ENCODE measurements at places on chromosomes 12 and 14.

DNA sequence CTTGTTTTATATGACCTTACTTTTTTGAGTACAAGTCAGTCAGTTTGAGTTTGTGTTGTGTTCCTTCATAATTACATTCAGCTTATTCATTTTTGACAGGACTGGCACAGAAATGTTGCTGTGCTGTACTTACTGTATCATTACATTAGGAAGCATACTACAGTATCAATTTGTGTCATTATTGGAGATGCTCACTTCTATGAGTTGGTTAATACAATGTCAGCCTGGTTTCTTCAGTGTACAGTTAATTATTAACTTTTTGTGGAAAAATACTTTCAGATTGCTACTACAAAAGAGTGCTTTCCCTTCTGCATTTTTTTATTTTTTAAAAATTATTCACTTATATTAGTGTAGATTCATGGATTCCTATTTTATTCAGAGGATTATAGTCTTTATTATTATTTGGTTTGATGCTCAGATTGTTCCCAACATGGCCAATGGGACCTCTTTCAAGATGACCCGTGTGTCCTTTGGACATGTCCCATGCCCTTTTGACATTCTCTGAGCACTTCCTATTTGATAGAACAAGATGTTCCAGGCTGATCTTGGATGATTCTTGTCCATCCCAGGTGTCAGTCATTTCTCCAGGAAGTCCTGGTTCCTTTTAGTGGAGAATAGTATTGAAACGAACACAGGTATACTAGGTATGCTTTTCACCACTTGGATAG, 66.6 kb downstream of the MON2 start:
- no peak for DNase-seq

- no peak for DNase-seq
Measured at GRCh38 chr14:67077921-67078320, 111.3 kb upstream of the GARIN2 start.

GRCh38 chr14:75543253-75543652, 21.0 kb downstream of the BATF start:
- no peak for DNase-seq

DNA sequence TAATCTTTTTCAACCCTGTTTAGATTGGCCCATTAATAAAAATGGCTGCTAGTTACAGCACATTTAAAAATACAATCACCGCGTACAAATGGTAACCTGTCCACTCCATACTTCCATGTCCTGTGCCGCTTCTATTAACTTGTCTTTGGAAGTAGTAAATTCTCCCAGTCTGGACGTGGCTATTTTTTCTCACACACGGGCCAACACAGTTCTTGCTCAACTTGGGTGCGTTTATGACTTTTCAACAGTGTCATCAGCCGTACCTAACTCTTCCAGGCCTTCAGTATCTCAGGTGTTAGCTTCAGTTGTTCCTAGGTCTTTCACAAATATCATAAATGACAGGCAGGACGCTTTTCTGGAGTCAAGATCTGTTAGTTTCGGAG, 475 bp upstream of the PCNX1 start:
- no peak for DNase-seq

GRCh38 chr14:90649083-90649482, 167.1 kb downstream of the TTC7B start:
- DNase-seq: no peak

- DNase-seq: no peak
Measured at GRCh38 chr14:51382506-51382905, 142.5 kb downstream of the TMX1 start.

DNA sequence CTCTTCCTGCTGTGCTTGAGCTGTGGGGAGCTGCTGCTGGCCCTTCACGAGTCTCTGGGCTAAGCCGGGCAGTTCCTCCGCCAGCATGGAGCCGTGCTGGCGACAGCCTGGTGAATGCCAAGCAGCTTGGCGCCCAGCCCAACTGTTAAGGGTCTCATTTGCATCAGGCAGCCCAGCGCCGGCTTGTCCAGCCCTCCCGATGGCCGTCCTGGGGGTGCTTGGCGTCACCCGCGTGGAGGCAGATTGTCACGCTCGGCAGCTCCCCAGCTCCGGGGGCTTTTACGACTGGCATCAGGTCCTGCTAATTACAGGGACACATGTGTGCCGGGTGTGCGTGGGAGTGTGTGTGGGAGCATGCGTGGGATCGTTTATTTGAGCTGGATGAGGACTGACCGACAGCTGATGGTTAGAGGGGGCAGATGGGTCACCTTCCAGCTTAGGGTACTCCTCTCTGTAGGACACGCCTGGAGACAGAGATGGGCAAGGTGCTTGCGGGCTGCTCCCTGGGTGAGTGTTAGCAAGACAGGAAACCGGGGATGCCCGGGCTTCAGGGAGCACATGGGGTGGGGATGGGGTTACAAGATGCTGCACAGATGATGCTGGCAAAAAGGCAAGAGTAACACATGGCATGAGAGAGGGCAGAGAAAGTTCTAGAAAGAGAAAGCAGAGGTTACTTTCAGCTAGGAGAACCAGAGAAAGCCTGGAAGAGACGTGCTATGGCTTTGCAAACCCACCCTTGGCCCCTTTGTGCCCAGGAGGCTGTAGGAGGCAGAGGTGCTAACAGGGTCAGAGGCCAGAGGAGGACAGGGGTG, 64.1 kb downstream of the KIF26A start:
- no peak for DNase-seq

DNA sequence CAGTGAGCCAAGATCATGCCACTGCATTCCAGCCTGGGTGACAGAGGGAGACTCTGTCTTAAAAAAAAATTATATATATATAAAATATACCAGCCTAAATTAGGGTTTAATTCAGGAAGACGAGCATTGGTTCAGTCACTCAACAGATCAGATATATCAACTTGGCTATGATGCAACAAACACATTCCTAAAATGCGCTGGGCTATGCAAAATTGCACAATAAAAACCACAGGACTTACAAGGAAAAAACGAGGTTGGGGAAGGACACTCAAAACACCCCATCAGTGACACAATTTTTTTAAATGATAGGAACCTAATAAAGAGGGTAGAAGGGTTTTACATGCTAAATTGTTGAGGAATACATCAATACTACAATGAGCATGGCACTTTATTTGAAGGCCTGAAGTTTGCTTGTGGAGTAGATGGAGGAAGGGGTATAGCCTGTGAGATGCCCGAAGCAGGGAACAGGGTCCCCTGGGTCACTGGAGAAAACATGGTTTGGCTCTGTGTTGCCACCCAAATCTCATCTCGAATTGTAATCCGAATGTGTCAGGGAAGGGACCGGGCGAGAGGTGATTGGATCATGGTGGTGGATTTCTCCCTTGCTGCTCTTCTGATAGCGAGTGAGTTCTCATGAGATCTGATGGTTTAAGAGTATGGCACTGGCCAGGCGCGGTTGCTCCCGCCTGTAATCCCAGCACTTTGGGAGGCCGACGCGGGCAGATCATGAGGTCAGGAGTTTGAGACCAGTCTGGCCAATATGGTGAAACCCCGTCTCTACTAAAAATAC, 71.2 kb downstream of the TNFAIP2 start:
- DNase-seq: no peak

GRCh38 chr12:98401427-98401826, 114.0 kb upstream of the TMPO start:
- DNase-seq: no peak

GRCh38 chr14:61733972-61734371, 28.2 kb upstream of the SNAPC1 start:
- DNase-seq: no peak

DNA sequence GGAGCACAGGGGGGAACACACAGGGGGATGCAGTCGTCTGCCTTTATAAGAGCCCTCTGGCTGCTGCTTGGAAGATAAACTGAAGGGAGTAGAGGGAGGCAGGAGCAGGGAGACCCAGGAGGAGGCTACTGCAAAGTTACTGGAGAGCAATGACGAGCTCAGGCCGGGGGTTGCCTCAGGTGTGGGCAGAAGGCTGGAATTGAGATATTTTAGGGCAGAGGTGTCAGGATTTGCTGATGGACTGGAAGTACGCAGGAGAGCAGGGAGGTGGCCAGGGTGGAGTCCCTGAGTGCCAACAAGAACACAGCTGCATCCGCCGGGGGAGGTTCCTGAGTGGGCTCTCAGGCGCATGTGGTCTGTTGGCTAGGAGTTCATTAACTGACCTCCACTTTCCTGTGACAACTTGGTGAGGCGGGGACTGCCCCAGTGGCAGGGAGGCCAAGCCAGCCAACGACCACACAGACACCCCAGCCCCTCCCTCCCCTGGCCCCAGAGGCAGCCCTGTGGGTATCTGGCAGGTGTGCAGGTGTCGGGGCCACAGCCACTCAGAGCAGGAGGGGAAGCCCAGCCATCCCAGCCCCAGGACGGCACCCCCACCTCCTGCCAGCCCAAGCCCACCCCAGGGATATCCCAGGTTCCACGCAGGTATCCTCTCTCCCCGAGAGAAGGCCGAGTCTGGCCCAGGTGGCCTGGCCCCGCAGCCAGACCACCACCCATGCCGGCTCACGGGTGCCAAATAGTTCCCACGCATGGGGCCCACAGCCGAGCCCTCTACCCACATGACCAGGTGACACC, 85.4 kb downstream of the NCOR2 start:
- peak; percentile 61 for DNase-seq

- no peak for DNase-seq
Measured at GRCh38 chr12:66047411-66048021, 83.0 kb downstream of the LLPH start.

DNA sequence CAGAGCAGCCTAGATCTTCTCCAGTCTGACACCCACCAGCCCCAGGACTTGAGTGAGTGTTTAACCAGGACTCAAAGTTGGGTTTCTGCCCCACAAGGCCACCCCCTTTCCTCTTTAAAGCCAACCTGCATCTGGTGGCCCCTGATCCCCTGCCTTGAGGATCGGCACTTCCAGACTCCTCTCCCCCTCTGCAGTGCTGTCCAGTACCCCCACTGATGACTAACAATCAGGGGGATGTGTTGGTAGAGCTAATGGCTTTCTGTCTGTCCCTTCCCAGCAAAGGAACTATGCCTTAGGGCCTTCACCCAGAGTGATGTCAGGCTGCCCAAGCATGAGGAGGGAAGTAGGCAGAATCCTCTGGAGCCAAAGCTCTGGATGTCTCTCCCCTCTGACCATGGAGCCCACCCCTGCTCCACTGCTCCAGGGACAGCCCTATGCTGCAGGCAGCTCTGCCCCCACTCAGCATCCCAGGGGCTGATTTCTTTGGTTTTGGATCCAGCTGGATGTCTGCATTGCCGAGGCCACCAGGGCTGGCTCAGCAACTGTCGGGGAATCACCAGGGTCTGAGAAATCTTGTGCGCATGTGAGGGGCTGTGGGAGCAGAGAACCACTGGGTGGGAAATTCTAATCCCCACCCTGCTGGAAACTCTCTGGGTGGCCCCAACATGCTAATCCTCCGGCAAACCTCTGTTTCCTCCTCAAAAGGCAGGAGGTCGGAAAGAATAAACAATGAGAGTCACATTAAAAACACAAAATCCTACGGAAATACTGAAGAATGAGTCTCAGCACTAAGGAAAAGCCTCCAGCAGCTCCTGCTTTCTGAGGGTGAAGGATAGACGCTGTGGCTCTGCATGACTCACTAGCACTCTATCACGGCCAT, 42.9 kb downstream of the DAD1 start:
- DNase-seq: peak; percentile 65

GRCh38 chr12:6358881-6359280, 16.5 kb downstream of the SCNN1A start:
- no peak for DNase-seq

GRCh38 chr14:80425686-80426085, 214.4 kb upstream of the DIO2 start:
- no peak for DNase-seq
